ENCODE measurements at places on chromosomes 7 and 10.

- no peak for DNase-seq
These were observed 10.2 kb downstream of the EPHB4 start for GRCh38 chr7:100817097-100817496.

DNA sequence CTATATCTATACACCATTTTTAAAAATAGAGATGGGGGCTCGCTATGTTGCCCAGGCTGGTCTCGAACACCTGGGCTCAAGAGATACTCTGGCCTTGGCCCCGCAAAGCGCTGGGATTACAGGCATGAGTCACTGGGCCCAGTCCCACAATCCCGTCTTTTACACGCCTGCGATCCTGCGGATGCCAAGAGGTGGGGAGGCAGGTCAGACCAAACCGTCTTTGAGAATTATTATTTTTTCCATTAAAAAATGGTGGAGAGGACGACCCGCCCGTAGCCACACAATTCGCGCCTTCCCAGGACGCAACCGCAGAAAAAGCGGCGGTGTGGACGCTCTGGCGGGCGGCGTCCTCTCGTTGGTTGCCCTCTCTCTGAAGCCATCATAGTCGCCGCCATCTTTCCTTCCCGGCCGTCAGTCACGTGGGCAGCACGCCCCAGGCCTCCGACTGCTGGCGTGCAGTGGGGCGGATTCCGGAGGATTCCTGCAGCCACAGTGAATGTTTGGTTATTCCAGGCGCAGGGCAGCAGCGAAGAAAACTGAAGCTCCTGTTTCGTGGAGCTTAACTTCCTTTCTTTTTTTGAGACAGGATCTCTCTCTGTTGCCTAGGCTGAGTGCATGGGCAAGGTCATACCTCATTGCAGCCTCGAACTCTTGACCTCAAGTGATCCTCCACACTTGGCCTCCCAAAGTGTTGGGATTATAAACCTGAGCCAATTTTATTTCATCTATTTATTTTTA, 9.9 kb upstream of the EPHB4 start:
- DNase-seq = peak; percentile 96

DNA sequence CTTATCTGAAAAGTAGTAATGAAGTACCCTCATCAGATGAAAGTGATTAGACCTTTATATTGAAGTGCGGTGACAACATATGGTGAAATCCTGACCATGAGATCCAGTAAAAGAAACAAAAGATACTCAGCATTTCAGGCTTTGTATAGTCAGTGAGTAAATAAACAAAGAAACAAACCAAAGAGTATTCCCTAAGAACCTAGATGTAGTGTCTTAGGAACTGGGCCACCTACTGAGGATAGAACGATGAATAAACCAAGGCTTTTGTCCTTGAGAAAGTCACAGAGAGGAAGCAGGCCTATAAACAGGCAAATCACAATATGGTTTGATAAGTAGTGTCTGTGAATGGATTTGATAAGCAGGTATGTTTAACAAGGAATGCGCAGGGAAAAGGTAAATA, 46.2 kb downstream of the ZNF277 start:
- no peak for DNase-seq

DNA sequence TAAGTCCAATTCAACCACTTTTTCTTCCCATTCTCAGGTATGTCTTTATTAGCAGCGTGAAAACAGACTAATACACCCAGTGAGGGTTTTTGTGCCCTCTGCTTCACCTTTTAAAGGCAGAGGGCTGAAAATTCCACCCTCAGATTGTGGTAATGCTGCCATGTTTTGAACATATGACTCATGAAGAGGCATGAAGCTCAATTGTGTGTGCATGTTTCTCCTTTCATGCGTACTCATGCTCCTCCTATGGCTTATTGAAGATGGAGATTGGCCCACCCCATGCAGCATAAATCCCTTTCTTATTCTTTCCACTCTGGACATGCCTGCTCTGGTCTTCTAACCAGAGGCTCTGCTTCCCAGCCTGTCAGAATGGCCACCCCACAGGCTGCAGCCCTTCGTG, 168.0 kb upstream of the PRKCQ start:
- DNase-seq = no peak
